Central memory CD4-positive, alpha-beta T cell (primary cell): ENCODE measurements at places on chromosomes 7 and 10.

DNA sequence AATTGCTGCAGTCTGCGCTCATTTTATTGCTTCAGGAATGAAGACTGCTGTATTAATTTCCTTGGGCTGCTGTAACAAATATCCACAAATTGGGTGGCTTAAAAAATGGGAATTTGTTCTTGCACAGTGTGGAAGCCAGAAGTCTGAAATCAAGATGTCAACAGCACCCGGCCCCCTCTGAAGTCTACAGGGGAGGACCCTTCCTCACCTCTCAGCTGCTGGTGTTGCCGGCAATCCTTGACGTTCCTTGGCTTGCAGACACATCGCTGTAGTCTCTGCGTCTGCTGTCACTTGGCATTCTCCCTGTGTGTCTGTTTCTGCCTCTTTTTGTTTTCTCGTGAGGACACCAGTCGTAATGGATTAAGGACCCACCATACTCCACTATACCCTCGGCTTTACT is 166.2 kb downstream of the PTPN20 start:
- no peak for DNase-seq

GRCh38 chr7:44323381-44324203 is 1.8 kb downstream of the CAMK2B start:
- no peak for DNase-seq

GRCh38 chr10:83274088-83274487 is 865.2 kb upstream of the GHITM start:
- DNase-seq = no peak

DNA sequence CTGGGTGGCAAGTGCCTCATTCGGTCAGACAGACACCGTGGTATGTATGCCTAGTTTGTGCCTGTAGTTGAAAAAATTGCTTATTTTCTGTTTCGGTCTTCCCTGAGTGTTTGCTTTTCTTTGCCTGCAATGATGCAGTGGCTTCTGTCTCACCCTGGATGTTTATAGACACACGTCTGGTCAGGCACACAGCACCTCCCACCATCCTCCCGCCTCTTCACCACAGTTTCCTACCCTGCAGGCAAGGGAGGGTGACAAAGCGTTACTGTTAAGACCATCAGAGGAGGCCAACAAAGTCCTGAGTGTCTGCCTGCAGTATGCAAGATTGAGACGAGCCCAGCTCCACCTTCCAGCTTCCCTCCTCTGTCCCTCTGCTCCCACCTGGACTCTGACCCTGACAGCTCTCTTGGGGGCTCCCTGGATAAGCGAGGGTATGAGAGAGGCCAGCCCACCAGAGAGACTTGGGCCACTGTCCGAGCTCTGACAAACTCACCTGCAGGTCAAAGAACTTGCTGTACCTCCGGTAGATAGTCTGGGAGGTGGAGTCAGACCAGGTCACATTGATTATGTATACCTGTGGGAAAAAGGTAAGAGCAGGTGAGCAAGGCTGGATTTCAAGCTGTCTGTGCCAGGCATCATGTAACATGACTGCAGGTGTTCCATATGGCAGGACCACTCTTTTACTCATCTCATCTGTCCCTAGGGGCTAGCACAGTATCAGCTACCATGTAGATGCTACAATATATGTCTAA is 54.4 kb downstream of the SH3PXD2A start:
- peak; percentile 22 for DNase-seq

GRCh38 chr7:155032978-155033377 is 30.1 kb upstream of the PAXIP1 start:
- no peak for DNase-seq

GRCh38 chr7:155464183-155464582 is 6.3 kb downstream of the EN2 start:
- DNase-seq = no peak

GRCh38 chr7:20508109-20508508 is 107.4 kb upstream of the ABCB5 start:
- no peak for DNase-seq

GRCh38 chr10:121804460-121804859 is 123.4 kb downstream of the ATE1 start:
- no peak for DNase-seq

DNA sequence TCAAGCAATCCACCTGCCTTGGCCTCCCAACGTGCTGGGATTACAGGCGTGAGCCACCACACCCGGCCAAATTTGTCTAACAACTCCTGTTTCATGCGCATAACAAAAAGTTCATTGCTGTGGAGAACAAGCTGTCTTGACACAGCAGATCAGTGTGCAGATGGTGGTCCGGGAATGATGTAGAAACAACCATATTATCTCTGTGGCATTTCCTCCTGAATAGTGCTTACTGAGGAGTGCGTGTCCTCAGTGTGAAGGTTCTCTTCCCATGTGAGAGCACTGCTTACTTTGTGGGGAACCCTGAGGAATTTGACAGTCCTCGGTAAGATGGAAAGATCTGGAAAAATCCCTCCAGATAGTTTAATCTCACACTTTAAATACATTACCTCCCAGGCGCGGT is 30.3 kb upstream of the ZNF438 start:
- DNase-seq = no peak

- DNase-seq = no peak
Measured at GRCh38 chr7:69342154-69342884, 256.0 kb upstream of the AUTS2 start.

- no peak for DNase-seq
Measured at GRCh38 chr10:66819691-66820090, 106.1 kb upstream of the LRRTM3 start.

DNA sequence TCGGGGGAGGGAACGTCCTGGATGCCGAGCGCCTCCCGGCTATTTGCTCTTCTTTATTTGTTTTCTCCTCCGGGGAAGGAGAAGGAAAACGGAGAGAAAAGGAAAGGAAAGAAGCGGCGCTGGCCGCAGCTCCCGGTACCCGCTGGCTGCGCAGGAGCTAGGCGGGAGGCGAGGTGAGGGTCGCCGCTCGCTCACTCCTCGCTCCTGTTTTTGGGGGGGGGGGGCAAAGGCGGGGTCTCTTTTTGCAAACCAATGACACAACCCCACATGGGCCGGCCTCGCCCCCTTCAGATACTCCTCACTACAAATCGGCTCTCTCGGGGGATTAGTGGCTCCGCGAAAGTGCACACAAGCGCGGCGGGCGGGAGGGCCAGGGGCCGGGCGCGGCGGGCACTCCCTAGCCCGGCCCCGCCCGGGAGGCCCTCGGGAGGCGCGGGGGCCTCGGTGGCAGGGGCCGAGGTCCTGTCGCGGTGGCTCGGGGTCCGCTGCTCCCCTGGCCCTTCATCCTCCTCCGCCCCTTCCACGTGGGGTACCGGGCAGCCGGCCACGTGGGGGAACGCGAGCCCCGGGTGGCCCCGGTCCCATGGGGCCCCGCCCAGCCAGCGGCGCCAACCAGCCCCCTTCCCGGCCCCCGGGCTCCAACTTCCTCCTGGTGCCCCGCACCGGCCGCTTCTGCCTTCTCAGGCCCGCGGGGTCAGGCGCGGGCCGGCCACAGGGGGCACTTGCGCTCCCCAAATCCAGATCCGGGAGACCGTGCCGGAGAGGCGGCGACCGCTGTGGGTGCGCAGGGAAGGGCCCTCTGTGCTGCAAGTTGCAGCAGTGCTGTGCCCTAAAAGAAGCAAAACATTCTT is 718 bp upstream of the CTBP2 start:
- DNase-seq = no peak

- DNase-seq = no peak
Measured at GRCh38 chr7:129903935-129904334, 48.8 kb downstream of the UBE2H start.

DNA sequence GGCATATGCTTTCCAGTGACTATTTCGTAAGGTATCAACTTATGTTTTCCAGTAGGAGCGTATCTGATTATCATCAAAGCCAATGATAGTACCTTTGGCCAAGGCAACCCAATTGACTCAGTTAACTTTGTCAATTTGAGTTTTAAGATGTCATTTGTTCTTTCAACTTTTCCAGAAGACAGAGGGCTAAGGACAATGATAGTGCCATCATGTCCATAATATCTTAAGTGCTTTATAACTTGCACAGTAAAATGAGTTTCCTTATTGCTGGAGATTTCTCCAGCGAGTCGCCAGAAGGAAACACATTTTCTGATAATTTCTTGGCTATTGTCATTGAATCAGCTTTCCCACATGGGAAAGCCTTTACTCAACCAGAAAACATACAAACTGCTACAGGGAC is 35.0 kb downstream of the ANTXRL start:
- DNase-seq = no peak

DNA sequence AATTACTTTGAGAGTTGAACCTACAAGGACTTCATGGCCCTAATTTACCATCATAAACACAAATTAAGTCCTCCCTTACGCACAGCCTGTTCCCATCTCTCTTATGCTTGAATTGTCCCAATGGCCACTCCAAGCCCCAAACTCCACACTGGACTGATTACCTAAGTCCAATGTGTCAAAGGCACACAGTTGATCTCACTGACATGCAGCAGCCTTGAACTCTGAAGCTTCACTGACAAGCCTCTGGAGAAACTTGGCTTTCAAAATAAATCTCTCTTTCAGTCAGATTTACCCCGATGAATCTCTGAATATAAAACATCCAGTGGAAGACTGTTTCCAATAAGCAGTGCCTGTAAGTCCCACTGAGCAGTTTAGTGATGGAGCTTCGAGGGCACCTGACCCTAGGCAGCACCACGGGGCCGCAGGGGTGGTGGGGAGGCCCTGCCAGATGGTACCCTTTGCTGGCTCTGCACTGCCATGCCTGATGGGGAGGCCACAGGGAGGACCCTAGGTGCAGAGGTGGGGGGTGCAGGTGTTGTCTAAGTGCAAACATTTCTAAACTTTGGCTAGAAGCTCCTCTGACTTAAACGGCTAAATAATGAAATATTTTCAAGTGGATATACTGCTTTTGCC is 3.3 kb upstream of the MAT1A start:
- no peak for DNase-seq

DNA sequence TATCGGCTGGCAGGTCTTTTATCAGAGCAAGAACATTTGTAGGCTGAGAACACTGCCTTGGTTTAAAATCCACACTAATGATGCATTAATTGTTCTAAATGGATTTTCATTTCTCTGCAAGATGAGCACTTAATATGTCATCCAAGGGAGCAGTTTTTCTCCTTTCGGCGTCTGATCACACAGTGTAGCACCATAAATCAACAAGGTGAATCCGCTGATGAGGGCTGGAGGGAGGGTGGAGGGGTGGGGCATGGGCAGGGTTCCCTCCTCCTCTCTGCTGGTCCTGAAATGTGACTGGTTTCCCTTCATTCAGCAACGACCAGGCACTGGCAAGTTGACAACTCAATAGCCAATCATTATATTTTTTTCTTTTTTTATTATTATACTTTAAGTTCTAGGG is 45.6 kb downstream of the ADAM12 start:
- DNase-seq = no peak

DNA sequence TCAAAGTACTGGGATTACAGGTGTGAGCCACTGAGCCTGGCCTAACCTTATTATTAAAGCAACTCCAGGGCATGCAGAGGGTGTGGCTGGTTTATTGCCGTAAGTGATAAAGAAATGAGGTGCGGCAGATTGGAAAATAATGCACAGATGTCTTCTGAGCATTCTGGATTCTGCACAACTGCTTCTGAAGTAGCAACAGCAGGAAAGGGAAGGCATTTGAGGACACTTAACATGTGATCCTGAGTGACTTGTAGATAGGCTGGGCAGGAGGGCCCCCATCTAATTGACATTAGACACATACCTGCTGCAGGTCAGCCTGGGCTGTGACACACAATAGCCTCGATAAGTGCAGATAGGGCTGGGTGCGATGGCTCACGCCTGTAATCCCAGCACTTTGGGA is 5.6 kb downstream of the RHBDD2 start:
- DNase-seq = no peak

DNA sequence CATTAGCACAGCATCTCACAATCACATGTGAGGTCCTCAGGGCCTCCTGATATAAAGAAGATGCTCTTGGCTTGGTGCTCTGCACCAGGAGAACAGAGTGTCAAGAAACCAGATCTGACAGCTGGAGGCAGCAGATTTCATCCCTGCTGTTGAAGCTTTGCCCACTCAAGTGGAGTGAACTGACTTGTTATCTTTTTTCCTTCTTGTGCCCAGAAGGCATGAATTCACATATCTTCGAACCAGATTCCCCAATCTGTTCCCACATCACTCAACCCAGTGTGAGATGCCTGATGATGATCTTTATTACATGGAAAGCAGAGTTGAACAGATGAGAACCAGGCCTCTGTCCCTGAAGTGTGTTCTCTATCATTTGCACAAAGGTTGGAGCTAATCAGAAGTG is 521.0 kb downstream of the SORCS1 start:
- DNase-seq = no peak

DNA sequence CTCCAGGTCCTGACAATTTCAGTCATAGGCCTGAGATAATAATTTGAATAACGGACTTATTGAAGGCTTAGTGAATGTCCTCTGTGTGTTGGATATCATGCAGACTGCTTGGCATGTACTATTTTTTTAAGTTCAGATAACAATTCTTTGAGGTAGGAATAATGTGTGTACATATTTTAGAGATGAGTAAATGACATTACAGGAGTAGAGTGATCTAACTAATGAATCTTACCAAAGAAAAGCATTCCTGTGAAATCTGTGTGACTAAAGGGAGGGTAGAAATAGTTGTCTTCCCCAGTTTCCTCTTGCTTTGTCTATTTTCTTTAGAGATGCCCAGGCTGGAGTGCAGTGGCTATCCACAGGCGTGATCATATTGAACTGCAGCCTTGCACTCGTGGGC is 391.8 kb upstream of the ETV1 start:
- DNase-seq = no peak

DNA sequence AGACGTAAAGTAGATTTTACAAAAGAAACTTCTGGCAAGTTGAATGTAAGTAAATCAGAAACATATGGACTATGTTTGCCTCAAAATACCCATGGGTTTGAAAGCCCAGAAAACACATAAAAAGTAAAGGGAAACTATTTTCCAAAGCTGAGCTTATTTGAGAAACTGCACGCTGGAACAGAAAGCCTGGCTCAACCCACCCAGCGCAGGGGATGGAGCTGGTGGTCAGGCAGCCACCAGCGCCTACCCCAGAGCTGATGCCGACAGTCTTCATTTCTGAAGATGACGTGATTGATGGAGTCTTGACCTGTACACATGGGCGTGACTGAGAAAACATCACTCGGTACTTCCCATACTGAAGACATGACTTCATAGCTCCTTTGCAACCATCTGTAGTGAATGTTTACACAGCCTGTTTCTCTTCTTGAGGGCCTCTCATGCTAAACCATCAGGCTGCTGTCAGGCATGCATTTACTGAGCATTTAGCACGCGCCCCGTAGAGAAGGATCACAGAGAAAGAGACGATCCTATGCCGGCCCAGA is 232.6 kb upstream of the AUTS2 start:
- no peak for DNase-seq
